ENCODE measurements at places on chromosomes 1 and 21.

DNA sequence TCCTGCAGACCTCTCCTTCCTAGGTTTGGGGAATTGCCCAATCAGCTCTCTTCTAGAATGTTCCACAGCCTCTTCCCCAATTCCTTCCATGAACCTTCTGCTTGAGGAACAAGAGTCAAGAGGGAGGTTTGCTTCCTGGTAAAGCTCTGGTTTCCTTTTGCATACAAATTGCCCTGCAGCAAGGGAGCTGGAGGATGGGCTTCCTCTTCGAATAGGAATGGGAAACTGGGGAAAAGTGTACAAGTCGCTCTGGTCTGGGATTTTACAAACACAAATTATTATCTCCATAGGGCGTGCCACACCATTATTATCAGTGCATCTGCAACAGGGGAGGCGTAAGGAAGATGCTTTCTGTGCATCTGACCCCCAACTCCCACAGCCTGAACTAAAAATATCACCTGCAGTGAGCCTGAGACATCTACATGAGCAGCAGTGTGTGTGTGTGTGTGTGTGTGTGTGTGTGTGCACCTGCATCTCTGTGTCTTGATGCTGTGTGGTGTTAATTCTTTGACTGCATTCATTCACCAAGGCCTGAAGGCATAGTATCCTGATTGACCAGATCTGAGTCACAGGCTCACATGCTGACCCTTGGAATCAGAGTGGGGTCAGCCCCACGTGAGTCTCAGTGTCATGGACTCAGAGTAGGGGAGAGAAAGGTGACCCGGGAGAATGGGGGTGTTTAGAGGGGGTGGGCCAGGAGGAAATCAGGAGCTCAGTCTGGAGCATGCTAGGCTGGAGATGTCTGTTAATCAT is 272.9 kb downstream of the KAZN start:
- DNase-seq = no peak

DNA sequence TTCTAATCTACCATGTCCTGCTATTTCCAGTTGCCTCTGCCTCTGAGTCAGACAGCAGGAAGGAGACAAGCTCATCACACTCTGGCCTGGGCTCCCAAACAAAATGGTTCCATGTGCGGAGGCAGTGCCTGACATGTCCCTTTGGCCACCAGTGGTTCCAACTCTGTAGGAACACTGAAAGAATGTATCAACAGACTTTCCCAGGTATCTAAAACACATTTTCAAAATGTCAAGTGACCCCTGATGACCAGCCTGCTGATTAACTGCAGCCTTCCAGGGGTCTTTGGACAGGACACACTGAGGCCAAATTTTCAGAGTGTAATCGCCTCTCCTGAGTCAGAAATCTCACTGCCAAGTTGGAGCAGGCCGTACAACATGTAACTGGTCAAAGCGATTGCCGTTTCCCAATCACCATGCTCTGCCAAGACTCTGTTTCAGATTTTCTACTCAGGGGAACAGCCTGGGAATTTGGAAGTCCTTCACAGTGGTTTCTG is 172.7 kb downstream of the TPR start:
- DNase-seq = no peak

DNA sequence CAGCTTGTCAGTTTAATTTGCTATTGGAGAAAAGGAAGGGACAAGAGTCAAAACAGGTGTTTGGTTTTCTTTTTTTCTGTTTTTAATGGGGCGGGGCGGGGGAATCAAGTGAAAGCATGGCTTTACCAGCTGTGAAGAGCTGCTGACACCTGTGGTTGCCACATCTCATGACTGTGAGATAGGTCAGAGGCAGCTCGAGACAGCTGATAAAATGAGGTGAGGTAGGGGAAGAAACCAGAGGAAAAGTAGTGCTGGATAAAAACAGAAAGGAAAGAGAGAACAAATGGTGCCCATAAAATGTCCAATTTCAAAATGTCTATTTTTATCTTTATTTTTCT is 272.3 kb downstream of the NEGR1 start:
- DNase-seq = no peak

GRCh38 chr1:210654176-210654981 is 325.7 kb downstream of the HHAT start:
- DNase-seq = no peak

GRCh38 chr21:43624339-43624738 is 34.9 kb downstream of the HSF2BP start:
- DNase-seq = no peak

DNA sequence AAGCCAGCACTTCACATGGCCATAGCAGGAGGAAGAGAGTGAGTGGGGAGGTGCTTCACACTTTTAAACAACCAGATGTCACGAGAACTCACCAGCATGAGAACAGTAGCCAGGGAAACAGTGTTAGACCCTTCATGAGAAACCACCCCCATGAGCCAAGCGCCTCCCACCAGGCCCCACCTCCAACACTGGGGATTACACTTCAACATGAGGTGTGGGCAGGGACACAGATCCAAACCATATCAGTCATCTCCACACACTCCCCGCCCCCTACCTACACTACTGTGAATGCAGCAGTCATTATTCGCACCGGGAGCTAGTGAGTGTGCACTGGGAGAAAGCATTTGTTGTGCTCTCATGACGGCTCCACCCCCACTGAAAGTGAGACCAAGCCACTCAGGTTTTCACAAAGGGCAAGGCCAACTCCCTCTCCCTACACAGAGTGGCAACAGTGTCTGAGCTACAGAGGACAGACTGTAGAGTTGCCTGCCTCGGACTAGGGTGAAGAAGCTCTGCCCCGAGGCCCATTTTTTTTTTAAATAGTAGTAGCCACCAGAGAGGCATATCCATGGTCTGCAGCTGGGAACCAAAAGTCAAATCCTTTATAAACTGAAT is 125.6 kb downstream of the BARHL2 start:
- no peak for DNase-seq

- no peak for DNase-seq
These were observed 142.3 kb upstream of the JUN start for GRCh38 chr1:58926152-58926551.

- no peak for DNase-seq
These were observed 176.3 kb upstream of the C1orf174 start for GRCh38 chr1:4076346-4076745.

- DNase-seq = no peak
These were observed 165.8 kb upstream of the HMCN1 start for GRCh38 chr1:185568155-185569123.

DNA sequence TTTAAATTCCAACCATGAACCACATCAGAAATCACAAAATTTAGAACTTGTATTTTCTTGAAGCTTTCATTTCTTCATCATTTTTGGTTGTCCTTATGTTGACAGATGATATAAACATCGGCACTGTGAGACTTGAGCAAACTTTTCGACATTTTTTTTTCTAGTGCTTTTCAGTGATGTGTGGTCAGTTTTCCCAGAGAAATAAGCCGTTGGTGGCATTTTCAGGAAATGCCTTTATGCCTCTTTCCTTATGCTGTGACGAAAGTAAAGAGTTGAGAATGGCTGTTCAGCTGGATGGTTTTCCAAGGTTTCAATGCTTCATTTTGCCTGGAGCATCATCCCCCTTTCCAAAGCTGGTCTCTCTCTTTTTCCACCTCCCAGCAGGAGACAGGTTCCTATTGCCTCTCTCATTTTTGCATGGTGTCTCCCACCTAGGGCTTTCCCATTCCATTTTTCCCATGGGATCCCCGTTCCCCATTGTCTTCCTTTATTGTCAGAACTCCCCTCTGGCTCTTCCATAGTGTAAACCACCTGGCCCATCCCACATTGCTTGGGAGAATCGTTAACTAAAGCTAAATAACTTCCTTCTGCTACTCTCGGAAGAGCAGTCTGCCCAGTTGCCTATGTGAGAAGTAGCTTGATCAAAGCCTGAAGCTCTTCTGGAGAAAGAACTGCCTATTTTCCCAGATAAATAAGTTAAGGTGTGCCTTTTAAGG is 61.4 kb upstream of the DYNLT5 start:
- DNase-seq = no peak
